ENCODE measurements at places on chromosomes 7 and 10.

DNA sequence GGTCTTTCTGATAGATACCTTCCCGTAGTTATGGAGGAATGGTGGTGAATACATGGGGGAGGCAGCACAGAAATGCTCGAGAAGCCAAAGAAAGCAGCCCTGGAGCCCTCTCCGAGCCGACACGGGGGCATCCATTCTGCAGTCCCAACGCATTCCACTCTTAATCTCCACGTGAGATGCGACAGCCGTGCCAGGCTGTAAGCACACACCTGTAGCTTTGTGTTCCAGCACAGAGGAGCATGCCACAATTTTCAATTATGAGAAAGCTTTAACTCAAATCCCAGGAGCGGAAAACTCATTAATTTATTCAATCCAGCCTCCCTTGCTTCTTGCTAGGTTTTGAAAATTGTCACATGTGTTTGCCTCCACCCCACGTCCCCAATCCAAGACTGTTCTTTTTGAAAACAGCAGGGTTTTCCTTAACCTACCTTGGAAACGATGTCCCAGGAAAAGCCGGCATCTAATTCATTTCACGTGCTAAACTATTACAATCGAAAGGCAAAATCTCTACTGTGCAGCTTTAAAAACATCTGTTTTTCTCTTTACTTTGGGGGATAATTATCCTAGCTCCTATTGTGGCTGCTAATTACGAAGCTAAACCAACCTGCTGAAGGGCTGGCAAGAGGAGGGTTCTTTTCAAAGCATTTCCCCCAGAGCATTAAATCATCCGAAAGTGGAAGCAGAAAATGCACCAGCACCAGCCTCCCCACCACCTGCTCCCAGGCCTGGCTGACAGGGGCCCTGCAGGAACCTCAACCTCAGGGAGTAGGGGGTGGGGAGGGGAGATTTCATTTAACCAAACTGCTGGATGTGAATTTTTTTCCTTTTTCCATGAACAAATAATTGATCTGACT lies 56.0 kb upstream of the CHST15 start:
- DNase-seq = peak; percentile 90

GRCh38 chr10:60607372-60607771 lies 170.9 kb upstream of the CDK1 start:
- DNase-seq = no peak

DNA sequence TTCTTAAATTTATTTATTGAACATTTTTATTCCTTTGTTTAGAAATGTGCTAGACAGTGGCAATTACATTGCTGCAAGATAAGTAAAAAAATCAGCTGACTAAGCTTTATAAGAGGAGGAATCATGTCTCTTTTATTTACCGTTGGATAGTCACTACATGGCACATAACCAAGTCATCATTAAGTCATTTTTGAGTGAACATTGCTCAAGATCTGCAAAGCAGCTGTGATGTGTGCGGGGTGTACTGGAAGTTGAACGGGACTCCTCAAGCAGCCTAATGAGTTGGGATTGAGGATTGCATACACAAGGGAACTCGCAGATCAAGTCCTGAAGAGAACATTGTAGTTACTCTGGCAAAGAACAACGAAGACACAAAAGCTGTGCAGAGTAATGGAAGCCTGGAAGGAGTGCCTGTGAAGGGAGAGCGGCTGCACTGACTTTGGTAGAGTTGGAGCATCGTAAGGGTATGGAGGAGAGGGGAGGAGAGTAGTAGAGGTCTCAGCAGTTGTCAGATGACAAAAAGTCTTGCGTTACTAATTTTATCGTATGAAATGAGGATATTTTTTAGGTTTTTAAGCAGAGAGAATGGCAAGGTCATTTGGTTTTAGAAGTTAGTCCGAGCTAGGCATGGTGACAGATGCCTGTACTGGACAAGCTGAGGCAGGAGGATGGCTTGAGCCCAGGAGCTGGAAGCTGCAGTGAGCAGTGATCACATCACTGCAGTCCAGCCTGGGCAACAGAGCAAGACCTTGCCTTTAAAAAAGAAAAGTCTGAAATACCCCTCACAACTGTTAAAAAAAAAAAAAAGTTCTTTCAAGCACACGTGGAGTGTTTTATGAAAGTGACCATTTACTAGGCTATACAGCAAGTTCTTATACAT lies 95.1 kb downstream of the BMPR1A start:
- no peak for DNase-seq

DNA sequence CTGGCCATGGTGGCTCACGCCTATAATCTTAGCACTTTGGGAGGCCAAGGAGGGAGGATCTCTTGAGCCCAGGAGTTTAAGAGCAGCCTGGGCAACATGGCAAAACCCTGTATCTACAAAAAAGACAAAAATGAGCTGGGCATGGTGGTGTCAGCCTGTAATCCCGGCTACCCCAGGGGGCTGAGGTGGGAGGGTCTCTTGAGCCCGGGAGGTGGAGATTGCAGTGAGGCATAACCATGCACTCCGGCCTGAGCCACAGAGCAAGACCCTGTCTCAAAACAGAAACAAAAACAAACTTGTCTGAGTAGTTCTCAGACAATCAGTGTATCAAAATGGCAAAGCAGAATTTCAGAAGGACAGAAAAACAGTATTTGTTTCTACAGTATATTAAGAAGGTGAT lies 45.2 kb upstream of the BPGM start:
- no peak for DNase-seq

GRCh38 chr10:129966370-129966888 lies 2.4 kb upstream of the EBF3 start:
- DNase-seq = no peak

DNA sequence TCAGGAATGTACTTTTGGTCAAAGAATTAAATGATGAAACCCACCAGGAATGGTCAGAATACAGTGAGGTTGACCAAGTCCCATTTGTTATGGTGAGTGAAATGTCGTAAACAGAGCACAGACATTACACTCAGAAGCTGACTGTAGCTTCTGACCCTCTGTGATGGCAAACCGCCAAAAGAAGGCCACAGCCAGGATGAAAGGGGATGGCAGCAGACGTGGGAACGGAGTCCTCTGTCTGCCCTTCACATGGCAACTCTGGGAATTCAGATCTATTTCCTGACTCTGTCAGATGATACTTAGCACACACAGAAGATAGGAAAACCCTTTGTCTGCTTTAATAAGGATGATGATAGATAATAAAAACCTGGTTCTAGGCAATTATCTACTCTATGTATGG lies 757.1 kb downstream of the SORCS3 start:
- DNase-seq = no peak

DNA sequence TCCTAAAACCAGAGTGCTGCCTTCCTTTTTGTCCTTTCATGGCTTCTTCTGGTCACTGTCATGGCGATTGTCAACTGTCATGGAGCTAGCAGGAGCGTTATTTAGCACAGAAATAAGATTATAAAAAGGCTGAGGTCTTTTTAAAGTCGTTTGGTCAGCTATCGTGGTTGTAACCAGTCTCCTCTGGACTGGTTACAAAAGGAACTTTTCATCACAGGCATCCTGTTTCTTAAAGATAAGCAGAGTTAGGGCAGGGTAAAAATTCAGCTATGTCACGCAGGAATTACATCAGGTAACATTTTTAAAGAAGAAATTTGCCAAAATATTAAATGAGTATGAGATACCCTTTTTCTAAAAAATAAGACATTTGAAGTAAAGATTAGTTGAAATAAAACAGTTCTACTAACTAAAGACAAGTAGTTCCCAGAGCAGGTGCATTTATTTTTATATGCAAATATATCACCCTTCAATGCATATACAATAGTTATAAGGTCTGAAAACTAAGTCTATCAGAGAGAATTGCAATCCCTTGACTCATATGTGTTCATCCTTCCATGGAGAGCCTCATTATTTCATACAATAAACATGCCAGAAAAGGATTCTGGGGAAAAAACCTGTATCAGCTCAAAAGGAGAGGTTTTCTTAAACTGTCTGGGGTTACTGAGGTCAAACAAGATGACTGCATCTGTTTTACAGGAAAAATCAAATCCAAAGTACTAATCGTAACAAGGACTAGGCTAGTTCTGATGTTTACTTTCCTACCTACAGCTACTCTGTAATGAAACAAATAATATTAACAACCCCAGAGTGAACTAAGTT lies 20.9 kb downstream of the FAM24A start:
- DNase-seq = no peak

GRCh38 chr7:18693816-18694215 lies 198.3 kb downstream of the HDAC9 start:
- DNase-seq = no peak

DNA sequence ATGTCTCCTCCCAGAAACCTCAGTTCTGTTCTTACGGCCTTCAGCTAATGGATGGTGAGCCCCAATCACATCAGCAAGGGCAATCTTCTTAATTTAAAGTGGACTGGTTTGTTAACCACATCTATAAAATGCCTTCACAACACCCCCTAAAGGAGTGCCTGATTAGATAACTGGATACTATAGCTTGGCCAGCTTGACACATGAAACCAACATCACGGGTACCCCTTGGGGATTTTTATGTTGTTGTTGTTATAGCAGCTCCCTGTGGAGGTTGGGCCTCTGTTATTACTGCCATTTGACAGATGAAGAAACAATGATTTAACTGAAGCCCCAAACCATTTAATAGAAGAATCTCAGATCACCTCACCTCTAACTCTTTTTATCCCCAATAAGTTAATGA lies 26.8 kb downstream of the STRA8 start:
- no peak for DNase-seq

GRCh38 chr7:50814166-50814565 lies 31.5 kb upstream of the GRB10 start:
- no peak for DNase-seq

DNA sequence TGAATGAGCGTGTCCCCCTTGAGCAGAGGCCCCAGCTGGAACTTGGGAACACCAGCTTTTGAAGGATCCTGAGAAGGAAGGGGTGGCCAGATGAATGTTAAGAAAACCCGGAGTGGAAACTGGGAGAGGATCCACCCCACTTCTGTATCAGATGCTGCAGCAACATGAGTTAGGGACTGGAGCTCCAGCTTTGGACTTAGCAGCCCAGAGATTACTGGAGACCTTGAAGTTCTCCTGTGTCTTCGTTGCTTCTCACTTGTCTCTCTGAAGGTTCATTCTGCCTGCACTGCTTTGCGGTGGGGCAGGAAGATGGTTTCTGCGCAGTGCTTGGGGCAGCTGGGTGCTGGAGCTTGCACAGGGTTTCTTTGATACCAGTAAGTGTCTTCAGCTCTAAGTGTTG lies 9.3 kb downstream of the TMEM248 start:
- DNase-seq = no peak

DNA sequence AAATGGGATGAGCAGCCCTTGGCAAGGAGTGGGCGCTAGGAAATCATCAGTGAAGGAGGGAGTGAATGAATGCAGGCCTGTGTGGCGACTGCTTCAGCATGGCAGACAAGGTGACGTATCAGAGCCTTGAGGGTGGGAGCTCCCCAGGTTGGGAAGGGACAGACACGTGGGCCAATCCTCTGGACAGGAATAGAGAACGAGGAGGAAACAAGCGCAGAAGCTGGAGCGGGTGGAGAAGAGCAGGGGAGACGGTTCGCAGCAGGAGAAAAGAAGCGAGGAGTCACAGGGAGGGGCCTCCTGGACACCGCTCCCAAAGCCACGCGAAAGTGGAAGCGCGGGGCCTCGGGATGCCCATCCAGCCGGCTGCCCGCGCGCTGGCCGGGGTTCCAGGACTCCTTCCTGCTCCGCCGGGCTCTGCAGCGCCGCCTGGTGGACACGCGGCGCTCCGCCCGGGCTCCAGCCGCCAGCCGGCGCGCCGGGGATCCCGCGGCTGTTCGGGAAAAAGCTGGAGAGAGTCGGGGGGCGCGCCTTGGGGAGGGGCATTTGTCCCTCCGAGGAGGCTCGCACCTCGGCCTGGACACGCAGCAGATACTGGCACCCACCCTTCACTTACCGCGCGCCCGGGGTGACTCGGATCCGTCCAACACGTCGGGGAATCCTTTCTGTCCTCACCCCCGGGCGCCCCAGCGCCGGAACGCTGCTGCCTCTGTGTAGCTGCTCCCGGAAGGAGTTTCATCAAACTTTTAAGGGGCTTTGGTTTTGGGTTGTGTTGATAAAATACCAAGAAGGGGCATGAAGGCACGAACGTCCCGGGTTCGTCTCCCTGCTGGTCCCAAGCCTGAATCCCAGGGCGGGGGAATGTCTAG lies 6.3 kb downstream of the ZNF503 start:
- no peak for DNase-seq

- no peak for DNase-seq
These were observed 7.0 kb upstream of the HOXA11 start for GRCh38 chr7:27191833-27192545.

GRCh38 chr7:102318482-102318971 lies 31.9 kb downstream of the SH2B2 start:
- no peak for DNase-seq

DNA sequence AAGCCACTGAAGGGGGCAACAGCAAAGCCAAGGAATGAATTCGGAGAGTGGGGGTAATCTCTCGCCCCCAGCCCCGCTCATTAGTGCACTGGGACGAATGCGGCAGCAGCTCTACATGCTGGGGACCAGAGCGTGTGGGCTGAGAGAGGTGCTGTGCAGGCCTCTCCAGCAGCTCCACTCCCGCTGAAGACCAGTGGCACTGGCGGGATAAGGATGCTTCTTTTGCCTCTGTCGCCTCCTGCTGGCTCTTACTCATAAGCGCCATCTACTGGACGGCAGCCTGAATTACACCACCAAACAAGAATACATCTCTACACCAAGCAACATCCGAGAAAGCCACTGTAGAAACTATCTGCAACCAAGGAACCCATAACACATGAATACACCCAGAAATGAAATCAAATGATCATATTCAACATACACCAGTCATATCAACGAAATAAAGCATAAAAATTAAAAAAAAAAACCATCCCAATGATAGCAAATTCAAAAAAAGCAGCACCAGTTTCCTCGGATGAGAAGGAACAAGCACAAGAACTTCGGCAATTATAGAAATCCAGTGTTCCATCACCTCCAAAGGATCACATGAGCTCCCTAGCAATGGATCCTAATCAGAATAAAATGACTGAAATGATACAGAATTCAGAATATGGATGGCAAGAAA lies 79.0 kb upstream of the TMEM168 start:
- peak; percentile 53 for DNase-seq

DNA sequence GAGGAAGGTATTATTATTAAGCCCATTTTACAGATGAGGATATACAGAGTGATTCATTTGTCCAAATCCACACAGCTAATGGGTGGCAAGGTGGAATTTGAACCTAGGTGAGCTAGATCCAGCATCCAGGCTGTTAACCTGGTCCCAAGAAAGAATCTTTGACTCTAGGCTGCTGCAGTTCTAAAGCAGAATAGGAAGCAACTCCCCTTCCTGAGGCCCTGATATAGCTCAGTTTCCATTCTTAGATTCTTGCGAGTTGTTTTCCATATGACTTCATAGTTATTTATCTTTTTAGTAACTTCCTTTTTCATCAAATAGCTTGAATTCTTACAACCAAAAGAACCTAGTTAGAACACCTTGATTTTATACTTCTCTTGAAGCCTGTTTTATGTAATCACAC lies 24.1 kb upstream of the ZC3HAV1L start:
- no peak for DNase-seq
